Uterus (tissue), 4 donors: ENCODE measurements at places on chromosomes 16 and 17. TPM values are rescaled to one million over a fixed set of nuclear protein-coding genes. Genes with fewer than 3 reads are reported as not detected.

- H3K36me3 ChIP-seq: no peaks in the 10 kb centered on the region
- H3K27ac ChIP-seq: no peak overlapping the region
- no peak overlapping the region for H3K4me3 ChIP-seq
- no peaks in the 10 kb centered on the region for H3K27me3 ChIP-seq
- H3K4me1 ChIP-seq: no peaks in the 10 kb centered on the region
These were observed 108.0 kb upstream of the GOT2 start for GRCh38 chr16:58842156-58842555.

DNA sequence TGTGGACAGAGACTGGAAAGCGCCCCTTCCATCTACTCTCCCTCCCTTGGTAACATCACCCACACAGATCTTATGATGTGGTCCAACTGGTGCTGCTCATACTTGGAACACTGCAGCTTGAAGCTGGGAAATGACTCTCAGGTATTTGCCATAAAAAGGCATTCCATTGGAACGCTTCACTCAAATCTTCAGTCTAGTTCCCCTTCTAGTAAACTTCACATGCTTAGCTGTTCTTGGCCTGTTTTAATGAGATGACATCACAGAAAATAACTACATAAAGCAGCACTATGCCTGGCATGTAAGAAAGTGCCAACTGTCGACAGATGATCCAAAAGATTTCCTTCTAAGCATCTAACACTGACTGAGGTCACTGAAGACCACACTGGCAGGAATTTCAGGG, 9.3 kb downstream of the ZNF263 start:
- no peak overlapping the region for H3K27ac ChIP-seq
- H3K4me3 ChIP-seq: no peak overlapping the region
- H3K36me3 ChIP-seq: no peaks in the 10 kb centered on the region
- DNase-seq: no peak

DNA sequence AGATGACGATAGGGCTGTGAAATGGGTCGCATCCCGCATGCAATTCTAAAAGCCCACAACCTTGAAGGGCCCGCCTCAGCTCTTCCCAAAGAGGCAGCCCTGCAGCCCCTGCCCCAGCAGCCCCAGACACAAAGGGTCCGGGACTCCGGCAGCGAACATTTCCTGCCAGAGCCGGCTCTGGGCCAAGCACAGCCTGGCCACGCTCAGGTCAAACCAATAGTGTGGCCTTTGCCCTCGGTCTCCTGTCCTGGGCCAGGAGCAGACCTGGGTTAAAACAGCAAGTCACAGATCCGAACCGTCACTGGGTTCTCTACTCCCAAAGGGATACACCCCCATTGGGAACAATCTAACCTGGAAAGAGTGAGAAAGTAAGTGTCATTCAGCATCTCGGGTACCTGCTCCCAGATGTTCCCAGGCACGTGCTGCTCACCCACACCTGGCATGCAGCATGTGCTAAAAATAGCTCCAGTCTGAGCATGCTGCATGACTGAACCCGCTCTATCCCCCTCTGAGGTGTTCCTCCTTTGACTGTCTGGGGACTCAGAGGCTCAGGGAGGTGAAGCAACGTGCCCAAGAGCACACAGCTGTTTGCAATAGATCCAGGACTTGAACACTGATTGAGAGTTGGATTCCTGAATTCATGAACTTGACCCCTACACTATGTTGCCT, 22.2 kb upstream of the ATP2A3 start:
- H3K27ac ChIP-seq: no peak overlapping the region
- DNase-seq: no peak
- H3K27me3 ChIP-seq: no peaks in the 10 kb centered on the region

DNA sequence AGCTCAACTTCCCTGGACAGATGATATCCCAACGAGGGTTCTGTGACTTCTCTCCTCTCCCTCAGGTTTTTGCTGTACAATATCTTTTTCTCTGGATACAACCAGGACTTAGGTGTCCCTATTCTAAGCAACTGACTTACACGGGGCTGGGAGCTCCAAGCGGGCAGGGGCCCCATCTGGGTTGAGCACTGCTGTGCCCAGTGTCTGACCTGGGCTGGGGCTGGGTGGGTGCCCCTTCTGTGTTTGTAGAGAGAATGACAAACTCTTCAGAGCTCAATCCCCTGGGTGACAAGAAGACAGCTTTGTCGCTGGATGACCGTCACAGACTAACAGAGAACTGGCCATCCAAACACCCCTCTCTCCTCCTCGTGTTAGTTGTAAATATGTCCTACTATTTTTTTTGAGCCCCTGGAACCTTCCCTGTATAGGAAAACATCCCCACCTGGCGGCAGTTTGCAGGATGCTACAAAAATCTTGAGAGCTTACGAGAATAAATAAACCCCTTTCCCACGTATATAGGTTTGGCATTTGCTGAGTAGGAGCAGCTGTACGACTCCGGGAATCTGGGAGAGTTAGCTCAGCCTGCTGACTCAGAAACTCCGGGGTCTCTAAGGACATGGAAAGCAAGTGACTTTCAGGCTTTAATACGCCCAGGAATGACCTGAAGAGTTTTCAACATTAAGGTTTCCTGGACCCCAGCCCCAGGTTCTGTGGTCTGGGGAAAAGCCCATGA, 23.7 kb upstream of the RCVRN start:
- H3K4me1 ChIP-seq: no peaks in the 10 kb centered on the region
- peak; percentile 56 for DNase-seq

- no peaks in the 10 kb centered on the region for H3K36me3 ChIP-seq
- H3K4me3 ChIP-seq: no peak overlapping the region
- no peak for DNase-seq
- H3K4me1 ChIP-seq: no peaks in the 10 kb centered on the region
These were observed 29.0 kb downstream of the IRF8 start for GRCh38 chr16:85927959-85928358.

DNA sequence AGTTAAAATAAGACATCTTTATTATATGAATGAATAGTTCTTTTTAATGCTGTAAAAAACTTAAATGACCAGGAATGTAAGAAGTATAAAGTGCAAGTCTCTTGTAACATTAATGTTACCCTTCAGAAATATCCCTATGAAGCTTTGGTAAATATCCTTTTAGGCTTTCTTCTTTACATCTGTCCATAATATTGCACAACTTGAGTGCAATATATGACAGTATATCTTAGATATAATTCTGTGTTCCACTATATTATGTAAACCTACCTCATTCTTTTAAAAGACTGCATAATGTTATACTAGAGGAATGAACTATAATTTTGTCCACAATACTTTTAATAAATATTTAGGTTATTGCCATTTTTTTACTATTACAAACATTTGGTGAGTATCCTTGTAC, 81.1 kb downstream of the EFCAB13 start:
- H3K27me3 ChIP-seq: no peaks in the 10 kb centered on the region
- no peak overlapping the region for H3K27ac ChIP-seq
- DNase-seq: no peak
- H3K4me1 ChIP-seq: no peaks in the 10 kb centered on the region

GRCh38 chr17:71790791-71791190, 330.0 kb upstream of the SOX9 start:
- H3K4me1 ChIP-seq: no peaks in the 10 kb centered on the region
- no peak for DNase-seq
- no peaks in the 10 kb centered on the region for H3K27me3 ChIP-seq

GRCh38 chr17:77489893-77490255, 349.1 kb downstream of the SEC14L1 start:
- no peak overlapping the region for H3K4me3 ChIP-seq
- H3K4me1 ChIP-seq: peaks cover 4% of the 10 kb centered on the region
- peak overlapping the region; percentile 65 for H3K27ac ChIP-seq
- H3K36me3 ChIP-seq: no peaks in the 10 kb centered on the region

DNA sequence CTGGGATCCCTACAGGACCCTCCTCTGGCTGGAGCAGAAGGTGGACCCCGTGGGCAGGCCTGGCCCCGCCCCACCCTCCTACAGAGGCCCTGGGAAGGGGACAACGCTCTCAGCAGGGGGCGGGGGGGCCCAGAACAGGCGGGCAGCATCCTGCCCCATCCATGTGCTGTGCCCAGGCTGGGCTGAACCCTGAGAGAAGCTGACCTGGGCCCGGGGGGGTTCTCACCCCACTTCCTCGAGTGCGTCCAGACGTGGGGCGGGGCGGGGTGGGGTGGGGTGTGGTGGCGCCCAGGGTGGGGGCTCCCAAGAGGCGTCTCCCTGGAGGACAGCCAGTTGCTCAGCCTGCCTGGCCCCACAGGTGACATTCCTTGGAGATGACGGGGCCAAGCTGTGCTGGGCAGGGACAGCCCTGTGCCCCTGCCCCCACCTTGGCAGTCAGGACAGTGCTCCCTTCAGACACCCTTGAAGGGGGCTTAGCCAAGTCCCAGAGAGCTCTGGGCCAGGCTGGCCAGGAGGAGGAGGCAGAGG, 390 bp upstream of the UNC13D start:
- DNase-seq: no peak
- H3K36me3 ChIP-seq: no peaks in the 10 kb centered on the region
- H3K27ac ChIP-seq: peak overlapping the region; percentile 47
- H3K4me3 ChIP-seq: no peak overlapping the region
- no peaks in the 10 kb centered on the region for H3K27me3 ChIP-seq

DNA sequence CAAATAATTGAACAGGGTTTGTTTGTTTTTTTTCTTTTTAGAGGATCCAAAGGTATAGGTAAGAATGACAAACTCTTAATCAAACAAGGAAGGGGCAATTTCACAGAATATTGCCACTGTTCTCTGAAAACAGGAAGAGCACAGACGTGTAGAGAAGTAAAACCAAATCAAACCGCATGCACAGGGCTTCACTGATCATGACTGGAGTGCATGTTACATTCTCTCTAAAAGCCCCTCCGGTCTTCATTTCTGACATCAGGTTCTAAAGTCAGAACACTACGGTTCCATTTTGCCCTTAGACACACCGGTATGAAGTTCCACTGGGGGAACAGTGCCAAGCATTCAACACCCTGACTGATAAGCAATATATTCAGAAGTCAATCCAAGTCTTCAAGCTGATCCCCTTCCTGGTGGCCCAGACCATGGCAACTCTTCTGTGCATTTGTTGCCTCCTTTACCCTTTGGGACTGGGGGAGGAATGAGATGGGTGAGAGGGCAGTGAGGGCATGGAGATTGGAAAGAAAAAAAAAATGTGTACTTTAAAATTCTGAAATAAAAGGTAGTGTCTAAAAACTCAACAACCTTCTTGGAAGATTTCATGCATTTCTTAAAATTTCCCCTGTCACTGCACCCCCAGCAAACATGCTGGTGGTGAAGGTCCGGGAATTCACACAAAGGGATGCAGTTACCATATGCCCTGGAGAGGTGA, 1.4 kb downstream of the MMD start:
- H3K27me3 ChIP-seq: no peaks in the 10 kb centered on the region
- no peak overlapping the region for H3K27ac ChIP-seq
- peak overlapping the region; percentile 63 for H3K4me3 ChIP-seq

DNA sequence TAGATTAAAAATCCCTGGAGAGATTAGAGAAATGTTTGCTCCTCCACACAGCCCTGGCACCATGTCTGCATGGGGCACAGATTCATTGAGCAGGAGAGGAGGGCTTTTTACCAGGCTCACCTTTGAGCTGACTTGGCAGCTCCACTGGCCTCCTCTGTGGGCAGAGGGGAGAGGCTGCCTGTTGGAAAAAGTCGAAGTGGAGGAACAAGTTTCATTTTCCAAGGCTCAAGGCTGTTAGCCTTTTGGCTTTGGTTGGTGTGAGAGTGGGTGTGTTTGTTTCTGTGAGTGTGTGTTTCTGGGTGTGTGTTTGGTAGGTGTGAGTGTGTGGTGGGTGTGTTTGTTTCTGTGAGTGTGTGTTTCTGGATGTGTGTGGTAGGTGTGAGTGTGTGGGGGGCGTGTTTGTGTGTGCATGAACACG, 5.6 kb downstream of the TMEM238L start:
- H3K27me3 ChIP-seq: no peaks in the 10 kb centered on the region
- H3K4me1 ChIP-seq: peaks cover 5% of the 10 kb centered on the region
- H3K27ac ChIP-seq: no peak overlapping the region
- DNase-seq: no peak
- no peaks in the 10 kb centered on the region for H3K36me3 ChIP-seq

- no peak overlapping the region for H3K27ac ChIP-seq
- no peaks in the 10 kb centered on the region for H3K27me3 ChIP-seq
- H3K4me3 ChIP-seq: no peak overlapping the region
- no peaks in the 10 kb centered on the region for H3K4me1 ChIP-seq
These were observed 54.9 kb downstream of the RGS9 start for GRCh38 chr17:65191811-65192740.

DNA sequence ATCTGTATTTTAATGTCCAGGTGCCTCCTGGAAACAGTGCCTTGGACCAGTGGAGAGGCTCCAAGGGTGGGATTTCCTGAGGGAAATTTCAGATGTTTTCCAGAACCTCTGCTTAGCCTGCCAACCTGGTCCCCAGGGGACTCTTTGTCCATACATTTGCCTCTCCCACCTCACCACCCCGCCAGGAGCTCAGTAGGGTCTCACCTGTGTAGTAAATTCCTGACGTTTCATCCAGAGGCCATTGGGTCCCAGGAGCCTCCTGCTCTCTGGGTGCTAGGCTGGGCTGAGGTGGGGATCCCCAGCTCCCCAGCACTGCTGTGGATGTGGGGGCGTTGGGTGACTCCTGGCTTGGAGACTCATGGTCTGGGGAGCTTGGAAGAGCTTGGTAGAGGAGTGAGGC, 2.7 kb downstream of the NLRP1 start:
- no peak for DNase-seq
- H3K4me1 ChIP-seq: no peaks in the 10 kb centered on the region
- no peak overlapping the region for H3K4me3 ChIP-seq
- H3K27ac ChIP-seq: no peak overlapping the region
- no peaks in the 10 kb centered on the region for H3K36me3 ChIP-seq

GRCh38 chr16:80587071-80587470, 46.3 kb downstream of the DYNLRB2 start:
- H3K27me3 ChIP-seq: no peaks in the 10 kb centered on the region
- no peak for DNase-seq
- H3K36me3 ChIP-seq: no peaks in the 10 kb centered on the region
- no peaks in the 10 kb centered on the region for H3K4me1 ChIP-seq
- no peak overlapping the region for H3K27ac ChIP-seq
- no peak overlapping the region for H3K4me3 ChIP-seq

DNA sequence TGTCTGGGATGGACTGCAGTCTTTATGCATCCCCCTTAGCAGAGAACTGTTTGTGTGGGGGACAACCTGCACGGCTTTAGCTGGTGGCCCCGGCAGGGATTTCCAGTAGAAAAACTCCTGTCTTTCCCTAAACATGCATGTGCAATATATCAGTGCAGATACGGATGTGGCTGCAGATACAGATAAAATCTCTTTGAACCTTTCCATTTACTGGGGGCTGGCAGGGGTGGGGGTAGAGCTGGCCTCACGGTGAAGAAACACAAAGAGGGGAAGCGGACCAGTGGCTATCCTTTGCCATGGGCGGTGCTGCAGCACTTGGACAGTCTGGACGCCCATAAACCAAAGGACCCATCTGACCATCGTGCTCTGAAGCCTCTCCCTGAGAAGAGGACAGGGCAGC, 201.3 kb downstream of the ZFHX3 start:
- no peak overlapping the region for H3K27ac ChIP-seq
- H3K4me1 ChIP-seq: no peaks in the 10 kb centered on the region
- no peaks in the 10 kb centered on the region for H3K27me3 ChIP-seq
- H3K36me3 ChIP-seq: no peaks in the 10 kb centered on the region

CES5A gene
- not detected for total RNA-seq

TBC1D28 gene
- not detected for total RNA-seq

GGNBP2 gene
- total RNA-seq: 30.3 TPM

CHAD gene
- not detected for total RNA-seq

PARN gene
- total RNA-seq: 37.6 TPM

FOXC2 gene
- 0.21 TPM for total RNA-seq

CTRB1 gene
- total RNA-seq: not detected

FOXL1 gene
- 0.76 TPM for total RNA-seq

FCSK gene
- 12.1 TPM for total RNA-seq

PRSS21 gene
- not detected for total RNA-seq

MPG gene
- total RNA-seq: 35.7 TPM
